Foreskin fibroblast (primary cell): ENCODE measurements at places on chromosomes 1 and 21.

- DNase-seq, result no peak
Observed at GRCh38 chr1:66690666-66691381, 61.4 kb upstream of the DYNLT5 start.

- DNase-seq, result no peak
Observed at GRCh38 chr1:239708622-239709021, 322.3 kb downstream of the CHRM3 start.

- no peak for DNase-seq
Observed at GRCh38 chr1:245201827-245202226, 47.0 kb downstream of the KIF26B start.

- DNase-seq, result no peak
Observed at GRCh38 chr21:43889069-43889468, 24.0 kb downstream of the AGPAT3 start.

DNA sequence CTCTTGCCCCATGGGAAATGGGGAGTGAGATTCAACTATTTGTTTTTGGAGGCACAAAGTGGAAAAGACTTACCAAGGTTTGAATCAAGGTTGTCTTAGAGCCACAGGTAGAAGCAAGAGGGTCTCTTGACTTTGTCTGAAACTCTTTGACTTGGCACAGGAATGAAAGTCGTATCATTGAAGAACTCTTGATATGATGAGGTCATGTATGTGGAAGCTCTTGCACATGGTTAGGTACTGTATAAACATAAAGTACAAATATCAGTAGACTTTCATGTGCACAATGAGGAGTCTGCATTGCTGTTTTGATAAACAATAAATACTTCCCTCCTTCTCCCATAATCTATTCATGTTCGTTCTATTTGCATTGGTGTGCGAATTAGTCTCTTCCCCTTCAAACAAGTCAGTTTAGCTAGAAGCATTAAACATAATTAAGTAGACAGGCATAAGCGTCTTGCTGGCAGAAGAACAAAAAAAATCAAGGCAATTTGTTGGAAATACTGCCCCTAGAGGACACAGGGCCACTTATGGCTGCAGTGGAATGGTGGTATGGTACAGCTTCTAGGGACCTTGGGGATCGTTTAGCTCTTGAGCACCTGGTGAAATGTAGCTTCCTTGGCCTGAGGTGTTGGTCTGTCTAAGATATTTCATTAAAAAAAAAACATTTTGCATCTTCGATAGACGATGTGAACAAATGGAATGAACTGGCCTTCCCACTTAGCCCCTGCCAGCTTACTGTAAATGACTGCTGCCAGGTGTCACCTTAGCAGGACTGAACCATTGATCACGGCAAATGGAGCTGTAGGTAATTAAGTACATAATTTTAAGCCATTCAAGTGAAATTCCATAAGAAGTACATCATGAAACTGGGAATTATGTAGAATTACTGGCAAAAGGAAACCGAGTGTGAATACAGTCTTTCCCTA is 218.0 kb upstream of the GALNT2 start:
- peak; percentile 52 for DNase-seq

- no peak for DNase-seq
Observed at GRCh38 chr21:39737376-39738000, 7.5 kb upstream of the IGSF5 start.

DNA sequence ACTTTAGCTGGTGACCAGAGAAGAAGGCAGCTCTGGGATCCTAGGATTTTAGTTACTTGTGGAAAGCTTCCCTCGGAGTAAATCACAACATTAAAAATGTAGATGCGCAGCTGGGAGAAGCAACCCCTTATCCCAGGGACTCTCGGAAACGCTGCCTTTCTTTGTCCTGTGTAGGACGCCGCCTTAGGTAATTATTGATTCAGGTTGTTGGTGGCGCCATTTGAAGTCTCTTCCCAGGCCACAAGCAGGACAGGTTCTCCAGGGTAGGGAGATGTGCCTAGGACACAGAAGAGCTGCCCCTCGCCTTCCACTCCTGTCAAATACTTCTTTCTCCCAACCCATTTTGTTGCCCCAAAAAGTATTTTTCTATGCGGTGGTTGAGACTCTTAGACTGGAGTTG is 10.3 kb downstream of the SLC37A1 start:
- DNase-seq, result no peak

DNA sequence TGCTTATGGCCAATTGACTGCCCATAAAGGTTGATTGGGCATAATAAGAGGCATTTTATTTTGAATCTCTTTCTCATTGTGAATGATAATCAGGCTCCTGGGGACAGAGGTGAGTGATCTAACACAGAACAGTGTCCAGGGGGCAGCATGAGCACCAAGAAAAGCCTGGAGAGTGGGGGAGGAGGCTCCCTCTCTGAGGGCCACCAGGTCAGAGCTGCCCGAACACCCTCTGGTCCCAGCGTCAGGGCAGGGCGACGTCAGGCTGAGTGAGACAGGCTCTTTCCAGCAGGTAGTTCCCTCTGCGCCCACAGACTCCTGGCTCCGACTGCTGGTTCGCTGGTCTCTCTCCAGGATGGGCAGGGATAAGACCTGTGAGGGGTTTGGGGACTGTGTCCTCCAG is 250.2 kb upstream of the C1orf174 start:
- DNase-seq, result no peak

DNA sequence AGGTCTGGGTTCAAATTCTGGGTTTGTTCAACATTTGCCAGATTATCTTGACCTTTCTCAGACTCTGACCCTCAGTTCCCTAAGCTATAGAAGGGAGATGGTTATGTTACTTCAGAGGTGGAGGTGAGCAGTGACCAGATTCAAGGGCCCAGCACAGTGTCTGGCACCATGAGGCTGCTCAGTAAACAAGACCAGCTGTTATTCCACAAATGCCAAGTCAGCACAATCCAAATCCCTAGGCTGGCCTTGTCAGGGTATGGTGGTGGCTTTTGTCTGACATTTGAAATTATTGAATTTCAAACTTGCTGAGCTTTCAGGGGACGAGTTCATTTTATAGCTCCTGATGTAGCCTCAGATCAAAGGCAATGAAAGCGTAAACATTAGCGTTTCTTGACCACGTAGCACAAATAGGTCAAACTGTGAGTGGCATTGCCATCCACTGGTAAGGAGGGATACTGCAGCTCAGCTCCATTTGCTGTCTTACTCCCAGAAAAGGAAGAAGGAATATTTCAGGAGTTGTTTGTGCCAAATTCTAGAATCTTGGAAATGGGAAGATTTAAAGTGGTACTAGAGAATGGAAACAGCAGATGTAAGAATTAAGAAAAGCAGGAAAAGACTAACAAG is 94.3 kb upstream of the EDN2 start:
- no peak for DNase-seq

GRCh38 chr1:100626397-100626796 is 88.5 kb downstream of the GPR88 start:
- DNase-seq, result no peak

DNA sequence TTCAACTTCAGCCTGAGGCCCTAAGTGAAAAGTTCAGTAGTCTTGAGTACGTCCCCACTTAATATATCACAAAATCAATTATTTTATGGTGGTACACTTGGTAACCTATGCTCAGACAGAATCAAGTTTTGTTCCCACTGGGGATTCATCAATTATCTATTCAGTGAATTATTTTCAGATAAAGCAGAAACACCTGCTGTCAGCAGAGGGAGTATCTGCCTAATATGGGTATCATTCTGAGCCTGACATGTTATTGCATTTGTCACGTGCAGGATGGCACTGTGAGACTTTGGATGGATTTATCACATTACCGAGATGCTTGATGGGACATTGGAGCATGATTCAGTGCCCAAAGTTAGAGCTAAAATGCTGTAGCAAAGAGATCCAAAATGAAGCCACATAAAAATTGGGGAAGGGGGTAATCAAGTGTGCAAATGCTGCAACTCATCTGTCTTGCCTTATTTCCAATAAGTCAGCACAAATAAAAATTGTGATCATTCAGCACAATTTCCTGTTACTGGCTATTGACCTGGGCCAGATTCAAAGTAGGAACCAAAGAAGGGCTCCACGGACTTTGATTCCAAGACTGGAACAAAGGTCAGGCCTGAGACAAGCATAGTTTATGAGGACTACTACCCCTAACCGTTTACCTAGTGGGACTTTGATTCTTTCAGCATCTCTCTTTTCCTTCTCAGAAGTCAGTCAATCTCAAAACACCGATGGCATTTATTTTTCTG is 657.6 kb downstream of the LMO4 start:
- DNase-seq, result no peak

DNA sequence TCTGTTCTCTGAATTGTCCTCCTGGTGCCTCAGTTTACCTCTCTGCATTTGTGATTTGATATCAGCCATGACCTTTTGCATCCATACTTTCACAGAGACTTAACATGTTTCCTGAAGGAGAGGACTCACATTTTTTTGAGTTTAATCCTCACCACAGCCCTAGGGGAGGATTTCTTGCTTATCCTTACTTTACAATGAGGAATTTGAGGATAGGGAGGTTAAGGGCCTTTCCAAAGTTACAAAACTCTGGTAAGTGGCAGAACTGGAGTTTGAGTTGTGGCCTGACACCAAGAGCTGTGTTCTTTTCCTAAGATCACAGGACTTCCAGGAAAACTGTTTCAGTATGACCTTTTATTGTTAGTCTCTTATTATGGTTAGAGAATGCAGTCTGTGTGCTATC is 34.2 kb downstream of the TNFRSF8 start:
- no peak for DNase-seq

- no peak for DNase-seq
Observed at GRCh38 chr1:158107916-158108315, 72.8 kb upstream of the CD1D start.

DNA sequence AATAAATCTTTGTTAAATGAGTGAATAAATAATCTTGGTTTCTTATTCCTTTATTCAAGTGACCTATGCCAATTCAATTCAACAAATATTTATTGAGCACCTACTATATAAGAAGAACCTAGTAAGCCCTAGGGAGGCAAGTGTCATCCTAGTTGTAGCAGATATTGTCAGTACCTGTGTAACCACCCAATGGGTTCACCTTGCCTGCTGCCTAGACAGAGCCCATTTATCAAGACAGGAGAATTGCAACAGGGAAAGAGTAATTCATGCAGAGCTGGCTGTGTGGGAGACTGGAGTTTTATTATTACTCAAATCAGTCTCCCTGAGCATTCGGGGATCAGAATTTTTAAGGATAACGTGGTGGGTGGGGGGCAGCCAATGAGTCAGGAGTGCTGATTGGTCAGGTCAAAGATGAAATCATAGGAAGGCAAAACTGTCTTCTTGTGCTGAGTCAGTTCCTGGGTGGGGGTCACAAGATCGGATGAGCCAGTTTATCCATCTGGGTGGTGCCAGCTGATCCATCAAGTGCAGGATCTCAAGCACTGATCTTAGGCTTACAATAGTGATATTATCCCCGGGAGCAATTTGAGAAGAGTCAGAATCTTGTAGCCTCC is 53.8 kb upstream of the KCNA3 start:
- DNase-seq, result no peak

GRCh38 chr1:209324901-209325871 is 258.3 kb upstream of the CAMK1G start:
- DNase-seq, result no peak

- DNase-seq, result no peak
Observed at GRCh38 chr1:226674892-226675714, 64.0 kb downstream of the ITPKB start.

GRCh38 chr21:44020551-44020950 is 8.4 kb downstream of the TRAPPC10 start:
- DNase-seq, result no peak

GRCh38 chr1:101479945-101480344 is 243.1 kb downstream of the S1PR1 start:
- no peak for DNase-seq

GRCh38 chr1:61013189-61013945 is 69.0 kb upstream of the NFIA start:
- DNase-seq, result no peak

DNA sequence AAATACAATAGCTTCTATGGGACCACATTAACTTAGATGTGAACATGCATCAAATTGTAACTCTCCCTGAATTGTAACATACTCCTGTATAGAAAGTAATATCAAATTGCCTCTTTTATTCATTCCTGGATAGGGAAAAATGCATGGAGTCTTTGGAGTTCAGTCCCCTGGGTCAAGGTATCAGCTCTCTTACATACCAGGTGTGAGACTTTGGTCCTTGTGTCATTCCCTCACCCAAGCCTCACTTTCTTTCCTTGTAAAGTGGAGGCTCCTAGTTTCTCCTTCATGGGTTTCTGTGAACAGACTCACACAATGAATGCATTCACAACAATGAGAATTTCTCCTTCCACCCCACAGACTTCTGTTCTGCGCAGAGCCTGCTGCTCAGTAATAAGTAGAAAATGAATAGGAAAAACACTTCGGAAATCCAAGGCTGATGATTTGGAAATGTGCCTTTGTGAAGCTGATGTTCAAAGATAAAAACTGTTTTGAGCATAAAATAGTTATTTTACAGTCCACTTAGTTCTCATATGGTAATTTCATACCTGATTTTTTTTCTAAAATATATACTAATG is 185.3 kb downstream of the AK5 start:
- DNase-seq, result no peak

DNA sequence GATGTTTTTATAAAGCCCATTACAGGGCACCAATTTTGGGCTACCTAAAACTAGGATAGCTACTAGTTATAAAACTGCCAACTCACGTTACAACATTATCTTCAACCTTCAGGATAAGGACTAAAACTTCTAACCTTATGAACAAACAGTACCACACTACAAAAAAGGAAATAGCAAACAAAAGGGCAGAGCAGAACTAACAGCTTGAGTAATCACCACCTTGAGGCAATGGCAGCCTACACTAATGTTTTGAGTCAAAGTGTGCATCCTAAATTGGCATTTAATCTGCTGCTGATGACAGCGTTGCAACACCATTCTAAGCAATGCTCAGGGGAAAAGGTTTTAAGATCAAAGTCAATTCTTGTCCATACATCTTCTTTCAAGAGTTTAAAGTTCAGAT is 27.2 kb downstream of the PTP4A2 start:
- DNase-seq, result no peak

- DNase-seq, result no peak
Observed at GRCh38 chr1:212428496-212428895, 4.2 kb upstream of the NENF start.

GRCh38 chr1:197776351-197777105 is 1.2 kb upstream of the DENND1B start:
- DNase-seq, result peak; percentile 74

GRCh38 chr1:193104502-193104906 is 710 bp downstream of the GLRX2 start:
- DNase-seq, result peak; percentile 45

- DNase-seq, result no peak
Observed at GRCh38 chr1:151976015-151976343, 17.7 kb downstream of the S100A10 start.

GRCh38 chr21:39610703-39611102 is 2.0 kb upstream of the B3GALT5 start:
- DNase-seq, result no peak

DNA sequence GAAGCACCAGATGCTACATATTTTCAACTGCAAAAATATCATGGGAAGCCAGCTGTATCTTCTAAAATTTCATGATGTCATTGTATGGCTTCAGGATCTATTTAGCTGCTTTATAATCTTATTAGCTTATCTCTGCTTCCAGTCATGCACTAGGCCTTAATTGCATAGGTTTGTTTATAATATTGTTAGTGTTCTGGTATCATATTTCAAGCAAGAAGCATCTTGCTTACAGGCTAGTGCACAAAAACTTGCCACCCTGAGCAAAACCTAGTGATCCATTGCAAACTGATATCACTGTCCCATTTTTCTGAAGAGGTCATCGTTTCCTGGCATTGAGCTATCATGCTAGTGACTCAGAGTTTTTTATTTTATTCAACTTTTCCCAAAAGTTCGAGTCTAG is 15.7 kb upstream of the NRIP1 start:
- no peak for DNase-seq

- DNase-seq, result no peak
Observed at GRCh38 chr1:155888481-155888880, 22.7 kb downstream of the RIT1 start.

GRCh38 chr1:105087506-105087905 is 1337.8 kb downstream of the AMY1C start:
- DNase-seq, result peak; percentile 1
